Osteoblast (primary cell): ENCODE measurements at places on chromosomes 2 and 18. TPM values are rescaled to one million over a fixed set of nuclear protein-coding genes. Genes with fewer than 3 reads are reported as not detected.

GAREM1 gene
- 3.6 and 5.0 TPM in 2 replicates for total RNA-seq

FAP gene
- 464 and 582 TPM in 2 replicates for total RNA-seq

MC5R gene
- 0.36 and 0.59 TPM in 2 replicates for total RNA-seq

DHRS9 gene
- not detected in 2 replicates for total RNA-seq

IHH gene
- under 0.01 and 0.29 TPM in 2 replicates for total RNA-seq

SLC14A1 gene
- 128 and 136 TPM in 2 replicates for total RNA-seq

C2orf15 gene
- total RNA-seq, result 0.59 TPM in 1 of 2 replicates, not detected in the other

APOB gene
- total RNA-seq, result under 0.01 TPM in 2 replicates

GGCX gene
- total RNA-seq, result 40.9 and 52.5 TPM in 2 replicates

ORC4 gene
- total RNA-seq, result 22.4 and 24.8 TPM in 2 replicates

DPP4 gene
- total RNA-seq, result 192 and 256 TPM in 2 replicates

TNFAIP6 gene
- 43.1 and 61.6 TPM in 2 replicates for total RNA-seq
